ENCODE measurements at places on chromosomes 1 and 21. TPM values are rescaled to one million over a fixed set of nuclear protein-coding genes. Genes with fewer than 3 reads are reported as not detected.

Gene XKR8
- 3.6 TPM for total RNA-seq

Gene KAZN
- total RNA-seq = 1.9 TPM

Gene TRIM67
- total RNA-seq = not detected

Gene OTUD3
- total RNA-seq = 8.7 TPM

Gene CHIA
- total RNA-seq = not detected

Gene KCNK1
- total RNA-seq = not detected

Gene CNKSR1
- total RNA-seq = 1.2 TPM
